PC-3 (cell line): ENCODE measurements at places on chromosomes 2 and 18. TPM values are rescaled to one million over a fixed set of nuclear protein-coding genes. Genes with fewer than 3 reads are reported as not detected.

GRCh38 chr2:56971383-56971974, 787.7 kb downstream of the CCDC85A start:
- no peaks in the 10 kb centered on the region for H3K4me1 ChIP-seq
- peaks cover 6% of the 10 kb centered on the region; the same call in 1 of the 2 replicates for H3K27me3 ChIP-seq
- no peak for DNase-seq
- no peak overlapping the region for H3K27ac ChIP-seq

DNA sequence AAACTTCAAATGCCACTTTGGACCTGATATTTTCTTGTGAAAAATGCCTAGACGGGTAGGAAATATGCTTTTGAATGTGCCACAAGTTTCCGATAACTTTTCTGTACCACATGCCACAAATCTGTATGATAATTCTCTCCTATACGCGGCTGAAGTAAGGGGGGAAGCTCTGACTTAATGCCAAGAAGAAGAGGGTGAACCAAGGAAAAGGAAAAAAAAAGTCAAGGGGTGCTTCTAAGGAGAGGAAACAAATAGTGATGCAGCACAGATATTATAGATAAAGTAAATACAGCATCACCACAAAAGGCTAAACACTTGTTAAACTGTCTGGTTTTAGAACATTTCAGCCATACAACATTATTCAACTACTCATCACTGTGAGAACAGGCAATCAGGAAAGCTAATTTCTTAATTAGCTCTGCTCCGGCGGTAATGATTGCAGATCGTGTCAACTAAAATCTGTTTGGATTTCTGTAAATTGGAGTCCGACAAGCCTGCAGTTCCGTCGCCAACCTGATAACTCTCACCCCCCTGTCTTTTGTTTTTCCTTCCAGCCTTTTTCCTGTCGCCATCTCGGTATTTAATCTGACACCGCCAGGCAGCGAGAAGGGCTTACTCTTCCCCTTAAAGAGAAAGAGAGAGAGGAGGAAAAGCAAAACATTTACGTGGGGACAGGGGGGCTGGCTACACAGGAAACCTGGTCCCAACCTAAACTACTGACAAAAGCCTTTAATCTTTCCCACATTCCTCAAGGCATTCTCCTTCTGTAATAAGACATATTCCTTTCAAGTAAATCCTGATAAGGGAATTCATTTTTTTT, 67.5 kb downstream of the ZEB2 start:
- H3K27ac ChIP-seq, result no peak overlapping the region
- peak overlapping the region; percentile 17; the same call in 1 of the 2 replicates for H3K4me3 ChIP-seq
- H3K27me3 ChIP-seq, result no peaks in the 10 kb centered on the region
- H3K36me3 ChIP-seq, result no peaks in the 10 kb centered on the region

DNA sequence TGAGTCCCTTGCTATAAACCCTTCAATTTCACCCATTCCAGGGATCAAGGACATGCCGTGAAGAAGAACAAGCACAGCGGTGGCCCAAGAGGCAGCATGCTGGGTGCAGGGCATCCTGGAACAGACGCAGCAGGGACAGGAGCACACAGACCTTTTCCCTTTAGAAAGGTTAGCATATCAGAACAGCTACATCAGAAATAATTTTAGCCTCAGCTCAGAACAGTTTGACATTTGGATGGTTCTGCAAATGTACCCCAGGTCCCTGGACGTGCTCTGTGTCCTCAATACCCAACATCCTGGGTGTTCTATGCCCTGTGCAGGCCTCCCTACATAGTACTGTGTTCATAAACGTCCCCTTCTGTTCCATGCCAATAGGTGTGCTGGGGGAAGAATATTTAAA, 80.4 kb downstream of the MYOM1 start:
- H3K36me3 ChIP-seq, result no peaks in the 10 kb centered on the region
- no peaks in the 10 kb centered on the region for H3K27me3 ChIP-seq
- DNase-seq, result no peak

DNA sequence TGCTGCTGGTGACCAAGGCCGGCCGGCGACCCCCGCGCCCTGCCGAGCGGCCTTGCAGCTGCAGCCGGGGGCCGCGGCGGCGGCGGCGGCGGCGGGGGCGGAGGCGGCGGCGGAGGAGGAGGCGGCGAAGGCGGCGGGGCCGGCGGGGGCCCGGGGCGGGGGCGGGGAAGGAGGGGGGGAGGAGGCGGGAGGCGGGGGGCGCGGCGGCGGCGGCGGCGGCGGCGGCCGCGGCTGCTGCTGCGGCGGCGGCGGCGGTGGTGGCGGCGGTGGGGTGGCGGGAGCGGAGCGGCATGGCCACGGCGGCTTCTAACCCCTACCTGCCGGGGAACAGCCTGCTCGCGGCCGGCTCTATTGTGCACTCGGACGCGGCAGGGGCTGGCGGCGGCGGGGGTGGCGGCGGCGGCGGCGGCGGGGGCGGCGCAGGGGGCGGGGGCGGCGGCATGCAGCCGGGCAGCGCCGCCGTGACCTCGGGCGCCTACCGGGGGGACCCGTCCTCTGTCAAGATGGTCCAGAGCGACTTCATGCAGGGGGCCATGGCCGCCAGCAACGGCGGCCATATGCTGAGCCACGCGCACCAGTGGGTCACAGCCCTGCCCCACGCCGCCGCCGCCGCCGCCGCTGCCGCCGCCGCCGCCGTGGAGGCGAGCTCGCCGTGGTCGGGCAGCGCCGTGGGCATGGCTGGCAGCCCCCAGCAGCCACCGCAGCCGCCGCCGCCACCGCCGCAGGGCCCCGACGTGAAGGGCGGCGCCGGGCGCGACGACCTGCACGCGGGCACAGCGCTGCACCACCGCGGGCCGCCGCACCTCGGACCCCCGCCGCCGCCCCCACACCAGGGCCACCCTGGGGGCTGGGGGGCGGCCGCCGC, 1.5 kb downstream of the POU3F3 start:
- DNase-seq, result no peak
- peaks cover 4% of the 10 kb centered on the region; the same call in 1 of the 2 replicates for H3K4me1 ChIP-seq
- peaks cover 55% of the 10 kb centered on the region for H3K27me3 ChIP-seq
- no peaks in the 10 kb centered on the region for H3K36me3 ChIP-seq
- H3K4me3 ChIP-seq, result no peak overlapping the region
- H3K27ac ChIP-seq, result no peak overlapping the region

GRCh38 chr2:178550352-178550751, 70.1 kb downstream of the PLEKHA3 start:
- H3K4me1 ChIP-seq, result peaks cover 14% of the 10 kb centered on the region
- no peak overlapping the region for H3K27ac ChIP-seq
- H3K36me3 ChIP-seq, result no peaks in the 10 kb centered on the region
- no peak for DNase-seq
- no peak overlapping the region for H3K4me3 ChIP-seq
- H3K27me3 ChIP-seq, result no peaks in the 10 kb centered on the region

DNA sequence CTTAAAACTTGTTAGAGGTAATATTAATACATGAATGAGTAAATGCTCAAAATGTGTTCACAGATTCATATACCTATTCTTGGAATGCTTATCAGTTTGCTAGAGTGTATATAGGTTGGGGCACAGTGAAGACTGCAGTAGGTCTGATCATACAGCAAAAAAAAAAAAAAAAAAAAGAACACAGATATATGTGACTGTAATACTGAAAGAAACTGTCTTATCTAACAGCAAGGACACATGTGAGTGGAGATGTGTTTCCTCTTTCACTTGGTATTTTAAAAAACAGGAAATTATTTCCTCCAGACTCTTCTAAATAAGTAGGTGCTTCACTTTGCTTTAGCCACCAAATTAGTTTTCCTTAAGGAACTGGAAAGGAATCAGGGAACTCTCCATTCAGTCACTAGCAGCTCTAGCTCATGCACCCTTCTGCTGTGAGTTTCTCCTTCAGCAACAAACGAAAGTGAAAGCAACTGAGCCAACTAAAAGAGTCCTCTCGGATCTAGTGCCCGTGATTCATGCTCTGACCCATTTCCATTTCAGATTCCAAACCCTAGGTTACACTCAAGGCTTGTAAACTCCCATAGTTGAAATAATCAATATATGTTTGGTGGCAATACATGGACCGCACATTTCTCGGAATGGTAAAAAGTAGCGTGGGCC, 98.5 kb downstream of the DSEL start:
- peak; percentile 59 for DNase-seq
- H3K27me3 ChIP-seq, result no peaks in the 10 kb centered on the region
- no peak overlapping the region for H3K27ac ChIP-seq
- no peaks in the 10 kb centered on the region for H3K4me1 ChIP-seq

GRCh38 chr2:15472133-15472532, 89.0 kb downstream of the NBAS start:
- H3K27ac ChIP-seq, result no peak overlapping the region
- peak; percentile 47 for DNase-seq
- H3K27me3 ChIP-seq, result no peaks in the 10 kb centered on the region

DNA sequence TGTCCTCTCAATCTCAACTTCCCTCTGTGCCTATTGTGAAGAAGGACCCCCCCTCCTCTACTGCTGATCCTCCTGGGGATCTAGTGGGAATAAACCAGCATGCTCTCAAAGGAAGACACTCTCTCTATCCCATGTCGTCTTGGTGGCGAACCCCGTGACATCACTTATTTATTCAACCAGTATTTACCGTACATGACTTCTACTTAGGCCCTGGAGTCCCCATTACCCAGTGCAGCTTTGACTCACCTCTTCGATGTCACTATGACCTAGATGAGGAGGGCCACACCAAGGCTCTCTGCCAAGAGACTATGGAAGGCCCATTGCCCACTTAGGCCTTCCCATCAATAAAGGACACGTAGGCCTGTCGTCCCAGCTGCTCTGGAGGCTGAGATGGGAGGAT, 16.7 kb downstream of the ASPRV1 start:
- no peaks in the 10 kb centered on the region for H3K27me3 ChIP-seq
- peak overlapping the region; percentile 98 for H3K27ac ChIP-seq
- no peak overlapping the region for H3K4me3 ChIP-seq
- peaks cover 14% of the 10 kb centered on the region; the same call in 1 of the 2 replicates for H3K36me3 ChIP-seq
- DNase-seq, result no peak

GRCh38 chr2:113361051-113361450, 76.4 kb upstream of the ZNG1B start:
- DNase-seq, result no peak
- no peaks in the 10 kb centered on the region for H3K36me3 ChIP-seq
- no peak overlapping the region for H3K4me3 ChIP-seq
- peaks cover 22% of the 10 kb centered on the region for H3K4me1 ChIP-seq

ONECUT2 gene
- 1.0 and 1.1 TPM in 2 replicates for total RNA-seq

IL18RAP gene
- not detected in 2 replicates for total RNA-seq

STAM2 gene
- total RNA-seq, result 18.0 and 21.0 TPM in 2 replicates

TEX44 gene
- total RNA-seq, result not detected in 2 replicates

GKN1 gene
- total RNA-seq, result not detected in 2 replicates
